Activated CD4-positive, alpha-beta T cell treated with anti-CD3 and anti-CD28 coated beads, Interleukin-2, amount 50 U/mL, for 16 hours (primary cell): ENCODE measurements at places on chromosomes 4 and X.

DNA sequence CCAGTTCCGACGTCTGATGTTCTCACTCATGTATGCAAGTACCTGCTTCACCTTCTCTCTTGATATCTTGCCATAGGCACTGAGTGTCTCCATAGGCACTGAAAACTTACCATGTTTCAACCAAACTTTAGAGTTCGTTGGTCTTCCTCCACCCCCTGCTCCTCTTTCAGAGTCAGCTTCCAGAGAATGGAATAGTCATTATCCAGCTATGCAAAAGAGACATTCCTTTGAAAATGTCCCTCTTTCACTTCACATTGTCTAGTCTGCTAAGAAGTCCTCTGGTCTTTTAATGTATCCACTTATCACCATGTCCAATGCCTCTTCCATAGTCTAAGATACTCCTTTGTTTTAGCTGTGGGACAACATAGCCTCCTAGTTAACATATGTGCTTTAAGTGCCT lies 566.0 kb upstream of the TENM3 start:
- DNase-seq: no peak

GRCh38 chrX:134732152-134732551 lies 73.9 kb upstream of the PLAC1 start:
- DNase-seq: no peak

GRCh38 chr4:74930162-74930561 lies 2.8 kb upstream of the PARM1 start:
- no peak for DNase-seq

DNA sequence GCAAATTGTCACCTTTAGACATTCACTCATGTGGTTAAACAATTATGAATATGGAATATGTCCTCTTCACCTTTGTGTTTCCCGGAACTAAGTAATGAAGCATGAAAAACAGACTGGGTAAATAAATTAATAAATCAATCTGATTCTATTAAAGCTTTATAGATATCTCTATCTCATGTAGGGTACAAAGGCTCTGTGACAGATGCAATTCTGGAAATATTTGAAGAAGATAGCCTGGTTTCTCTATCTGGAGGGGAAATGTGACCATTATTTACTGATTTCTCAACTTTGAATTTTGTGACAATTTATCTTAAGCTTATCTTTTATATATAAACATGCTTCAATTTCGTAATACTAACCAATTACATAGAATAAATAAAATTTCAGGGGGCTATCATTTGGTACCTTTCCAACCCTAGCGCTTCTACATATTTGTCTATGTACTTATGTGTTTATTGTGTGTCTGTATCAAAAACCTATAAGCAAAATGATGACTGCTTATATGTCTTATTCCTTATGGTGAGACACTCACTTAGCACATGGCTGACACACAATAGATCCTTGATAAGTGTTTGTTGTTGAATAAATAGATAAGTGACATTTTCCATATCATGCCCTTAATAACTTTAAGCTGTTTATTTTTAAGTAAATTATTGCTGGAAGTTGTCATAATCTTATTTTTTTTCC lies 9.9 kb downstream of the CTSO start:
- DNase-seq: no peak

DNA sequence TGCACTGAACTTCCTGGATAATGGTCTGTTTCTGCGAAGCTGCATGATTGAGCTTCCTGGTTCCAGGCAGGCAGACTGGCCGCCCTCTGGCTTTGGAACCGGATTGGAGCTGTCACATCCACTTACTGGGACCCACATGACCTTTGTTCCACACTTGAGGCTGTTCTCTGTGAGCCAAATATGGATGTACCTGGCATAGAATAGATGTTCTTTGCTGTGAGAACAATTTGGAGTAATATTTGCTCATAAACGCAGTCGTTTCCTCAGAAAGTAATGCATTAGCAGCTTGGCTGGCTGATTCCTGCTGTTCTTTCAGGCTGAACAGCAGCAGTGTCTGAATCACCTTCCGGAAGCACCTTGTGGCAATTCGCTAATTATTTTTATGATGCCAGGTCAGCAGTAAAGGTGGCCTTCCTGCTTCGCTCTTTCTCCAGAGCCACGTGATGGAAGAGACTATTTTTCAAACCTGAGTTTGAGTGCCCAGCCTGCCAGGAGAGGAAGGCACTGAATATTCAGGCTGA lies 78.1 kb upstream of the BOD1L1 start:
- DNase-seq: no peak

DNA sequence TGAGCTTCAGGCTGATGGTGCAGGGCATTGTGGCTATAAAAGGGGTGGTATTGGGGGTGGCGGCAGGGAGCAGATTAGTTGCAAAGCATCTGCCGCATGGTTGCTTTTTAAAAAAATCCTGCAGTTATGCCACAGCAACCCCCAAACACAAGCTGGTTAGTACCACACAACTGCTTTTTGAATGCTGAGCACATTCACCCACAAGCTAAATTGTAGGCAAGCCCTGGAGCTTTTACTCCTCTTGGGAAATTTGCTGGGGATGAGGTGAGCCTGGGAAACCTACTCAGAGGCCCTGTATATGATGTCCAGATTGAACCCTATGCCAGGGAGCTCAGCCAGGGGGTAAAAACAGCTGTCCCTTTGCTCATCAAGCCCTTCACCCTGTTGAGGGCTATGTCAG lies 33.8 kb upstream of the TRIM2 start:
- no peak for DNase-seq

- DNase-seq: no peak
Observed at GRCh38 chr4:4606321-4606720, 64.5 kb upstream of the STX18 start.

GRCh38 chrX:119008110-119008744 lies 33.8 kb downstream of the LONRF3 start:
- peak; percentile 35 for DNase-seq

GRCh38 chr4:24568425-24568824 lies 15.9 kb downstream of the DHX15 start:
- DNase-seq: no peak

DNA sequence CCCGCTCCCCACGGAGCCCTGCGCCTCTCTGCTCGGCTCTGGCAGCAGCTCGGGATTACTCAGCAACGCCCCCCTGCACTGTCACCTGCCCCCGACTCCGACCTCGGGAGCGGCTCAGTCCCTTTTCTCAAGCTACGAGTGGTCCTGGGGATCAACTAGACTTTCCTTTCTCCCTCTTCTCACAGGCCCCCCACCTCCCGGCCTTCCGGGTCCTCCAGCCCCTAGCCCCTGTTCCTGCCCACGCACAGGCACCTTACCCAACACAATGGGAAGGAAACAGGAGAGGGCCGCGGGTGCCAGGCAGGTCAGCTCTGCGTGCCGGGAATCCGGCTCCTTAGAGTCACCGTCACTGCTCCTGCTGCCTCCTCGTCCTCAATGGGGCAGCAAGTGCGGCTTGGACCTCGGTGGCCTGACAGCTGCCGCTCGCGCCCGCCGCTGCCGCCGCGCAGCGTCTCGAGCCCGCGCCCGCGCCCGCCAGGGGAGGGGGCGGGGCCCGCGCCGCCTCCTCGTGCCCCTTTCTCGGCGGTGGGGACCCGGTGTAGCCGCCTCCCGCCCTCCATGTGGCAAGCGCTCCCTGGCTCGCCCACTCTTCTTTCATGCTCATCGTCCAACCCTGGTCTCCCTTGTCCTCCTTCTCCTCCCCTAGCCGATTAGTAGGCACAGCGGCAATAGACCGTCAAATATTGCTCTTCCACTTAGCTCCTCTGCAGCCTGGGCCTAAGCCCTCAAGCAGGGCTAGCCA lies at the start of gene RAB9B:
Gene RAB9B, minus strand, starts transcription at position 455 of the 742 bp plus-strand sequence. CDS start 6,473 bp downstream, outside the sequence.
- DNase-seq: no peak

DNA sequence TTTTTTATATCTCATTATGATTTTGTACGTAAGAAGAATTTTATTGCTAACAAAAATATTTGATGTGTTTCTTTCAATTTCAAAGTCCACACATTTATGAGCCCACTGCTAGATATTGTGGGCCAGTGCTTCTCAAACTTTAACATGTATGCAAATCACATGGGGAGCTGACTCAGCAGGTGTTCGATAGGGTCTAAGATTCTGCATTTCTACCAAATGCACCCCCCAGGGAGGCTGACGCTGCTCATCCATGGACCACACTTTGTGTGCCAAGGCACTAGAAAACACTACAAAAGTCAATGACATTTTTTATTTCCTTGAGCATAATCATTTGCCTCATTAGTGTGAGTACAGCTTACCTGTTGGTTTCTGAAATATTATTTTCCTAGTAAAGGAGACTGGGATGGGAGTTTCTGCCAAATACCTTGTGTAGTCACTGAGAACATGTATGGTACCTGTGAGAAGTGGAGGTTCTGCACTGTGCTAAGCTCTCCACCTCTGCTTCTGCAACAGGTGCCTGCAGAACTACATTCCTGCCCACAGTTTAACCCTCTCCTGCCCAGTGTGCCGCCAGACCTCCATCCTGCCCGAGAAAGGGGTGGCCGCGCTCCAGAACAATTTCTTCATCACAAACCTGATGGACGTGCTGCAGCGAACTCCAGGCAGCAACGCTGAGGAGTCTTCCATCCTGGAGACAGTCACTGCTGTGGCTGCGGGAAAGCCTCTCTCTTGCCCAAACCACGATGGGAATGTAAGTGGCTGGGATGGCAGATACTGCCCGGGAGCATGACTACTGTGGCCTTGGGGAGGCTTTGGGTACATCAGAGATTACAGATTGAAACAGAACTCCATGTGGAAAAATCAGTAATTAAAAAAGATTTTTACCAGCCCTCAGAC lies 68.9 kb upstream of the MND1 start:
- no peak for DNase-seq

- peak; percentile 48 for DNase-seq
Observed at GRCh38 chrX:19695884-19696283, 180.6 kb upstream of the MAP3K15 start.

- DNase-seq: no peak
Observed at GRCh38 chr4:174425669-174426068, 96.6 kb downstream of the HPGD start.

DNA sequence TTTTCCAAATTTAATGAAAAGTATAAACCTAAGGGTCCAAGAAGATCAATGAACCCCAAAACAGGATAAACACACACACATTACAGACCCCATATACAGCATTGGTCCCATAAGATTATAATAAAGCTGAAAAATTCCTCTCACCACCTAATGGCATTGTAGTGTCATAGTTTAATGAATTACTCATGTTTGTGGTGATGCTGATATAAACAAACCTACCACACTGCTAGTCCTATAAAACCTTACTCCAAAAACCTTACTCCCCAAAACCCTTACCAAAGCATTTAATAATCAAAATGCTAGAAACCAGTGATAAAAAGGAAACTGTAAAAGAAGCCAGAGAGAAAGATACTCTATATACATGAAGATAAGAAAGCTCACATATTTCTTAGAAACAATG lies 148.1 kb upstream of the SH3RF1 start:
- no peak for DNase-seq

GRCh38 chr4:107212565-107212964 lies 176.5 kb upstream of the DKK2 start:
- no peak for DNase-seq

GRCh38 chrX:34638116-34638515 lies 19.0 kb downstream of the TMEM47 start:
- peak; percentile 11 for DNase-seq

- DNase-seq: no peak
Observed at GRCh38 chr4:145679520-145679919, 426 bp upstream of the C4orf51 start.

GRCh38 chr4:38368613-38369012 lies 295.4 kb upstream of the KLF3 start:
- DNase-seq: no peak

- no peak for DNase-seq
Observed at GRCh38 chr4:9977518-9978031, 43.7 kb downstream of the SLC2A9 start.

DNA sequence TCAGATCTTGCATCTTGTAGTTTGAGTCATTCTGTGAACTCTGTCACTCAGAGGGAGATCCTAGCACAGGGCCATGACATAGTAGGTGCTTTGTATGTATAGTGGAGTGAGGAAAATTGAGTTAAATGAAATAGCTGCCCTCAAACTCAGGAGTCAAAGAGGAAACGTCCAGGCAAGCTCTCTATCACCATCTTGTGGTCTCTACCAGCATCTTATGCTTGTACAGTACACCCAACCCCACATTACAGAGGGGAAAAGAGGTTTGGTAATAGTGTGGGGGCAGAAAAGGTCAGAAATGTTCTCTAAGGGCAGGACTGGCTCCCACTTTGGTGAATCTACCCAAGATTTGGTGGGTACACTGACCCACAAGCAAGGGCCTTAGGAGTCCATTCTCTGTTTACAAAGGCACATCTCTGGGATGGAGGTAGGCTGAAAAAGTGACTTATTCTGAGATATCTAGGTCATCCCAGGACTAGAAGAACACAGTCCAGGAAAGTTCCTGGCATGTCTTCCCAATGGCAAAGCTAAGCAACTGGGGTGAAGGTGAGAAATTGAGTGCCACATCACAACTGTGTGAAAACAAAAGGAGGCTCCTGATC lies 131.8 kb downstream of the OR13H1 start:
- DNase-seq: peak; percentile 16

GRCh38 chr4:27304751-27305150 lies 444.1 kb downstream of the STIM2 start:
- no peak for DNase-seq

DNA sequence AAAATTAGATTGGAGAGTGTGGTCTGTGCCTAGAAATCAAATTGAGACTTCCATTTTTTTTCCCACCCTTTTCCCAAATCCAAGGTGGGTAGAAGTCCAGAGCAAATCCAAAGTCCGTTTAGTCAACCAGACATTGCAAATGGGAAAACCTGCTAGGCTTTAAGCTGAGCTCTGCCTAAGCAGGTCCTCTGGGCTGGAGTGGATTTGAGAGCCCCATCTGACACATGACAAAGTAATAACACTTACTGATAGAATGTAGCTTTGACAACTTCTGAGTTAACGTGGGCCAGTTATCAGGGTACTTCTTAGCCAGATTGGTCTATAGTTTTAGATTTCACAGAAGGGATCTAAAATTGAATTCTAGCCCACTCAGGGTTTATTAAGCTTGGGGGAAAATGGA lies 242.3 kb downstream of the GALNTL6 start:
- no peak for DNase-seq

- no peak for DNase-seq
Observed at GRCh38 chr4:94341481-94342370, 910 bp downstream of the HPGDS start.

- no peak for DNase-seq
Observed at GRCh38 chr4:82797405-82798111, 1.0 kb downstream of the SCD5 start.

DNA sequence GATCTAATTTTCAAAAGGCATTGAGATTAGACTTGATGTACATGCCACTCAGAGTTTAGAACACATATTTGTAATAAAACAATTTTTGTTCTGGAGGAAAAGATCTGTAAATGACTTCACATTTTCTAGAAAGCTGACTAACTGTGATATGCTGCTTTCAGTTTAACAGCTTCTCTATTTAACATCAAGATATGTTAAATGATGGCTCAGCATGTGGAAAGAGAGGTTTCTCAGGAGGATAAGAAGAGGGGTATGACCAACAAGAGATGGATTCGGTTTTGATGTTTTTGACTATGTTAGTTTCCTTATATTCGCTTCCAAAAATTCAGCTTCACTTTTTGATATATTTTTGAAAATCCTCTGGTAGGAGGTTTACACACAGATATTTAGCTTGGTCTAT lies 698.7 kb downstream of the GLUD2 start:
- DNase-seq: no peak
